Stimulated activated CD8-positive, alpha-beta memory T cell treated with anti-CD3 and anti-CD28 coated beads, Interleukin-7, amount 100 ng/mL, for 24 hours (primary cell): ENCODE measurements at places on chromosomes 3 and 15.

DNA sequence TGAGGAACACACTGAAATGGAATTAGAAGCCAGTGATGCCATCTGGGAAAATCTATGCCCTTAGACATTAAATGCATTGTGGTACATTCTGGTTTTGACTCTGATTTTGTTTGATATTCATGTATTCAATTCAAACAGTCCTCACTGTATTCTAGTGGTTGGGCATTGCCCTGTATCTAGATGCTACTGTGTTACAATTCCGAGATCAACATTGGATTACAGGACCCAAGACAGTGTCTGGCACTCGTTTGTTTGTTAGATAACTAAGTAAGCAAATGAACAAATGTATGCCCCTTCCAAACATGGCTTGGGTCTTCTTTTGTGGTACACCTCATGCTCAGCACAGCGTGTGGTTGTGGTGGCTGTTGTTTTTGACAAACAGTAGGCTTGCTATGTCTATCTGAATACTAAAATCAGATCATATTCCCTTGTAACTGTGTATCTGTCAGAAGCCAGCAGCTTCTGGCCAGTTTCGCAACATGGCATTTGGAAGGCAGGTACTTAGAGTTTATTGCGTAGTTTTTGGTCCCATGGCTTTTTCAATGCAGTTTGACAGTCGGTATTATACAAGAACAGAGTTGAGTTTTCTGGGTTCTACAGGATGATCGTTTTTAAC is 5.7 kb downstream of the FILIP1L start:
- DNase-seq: no peak

GRCh38 chr3:127015282-127016042 is 32.5 kb downstream of the PLXNA1 start:
- no peak for DNase-seq

DNA sequence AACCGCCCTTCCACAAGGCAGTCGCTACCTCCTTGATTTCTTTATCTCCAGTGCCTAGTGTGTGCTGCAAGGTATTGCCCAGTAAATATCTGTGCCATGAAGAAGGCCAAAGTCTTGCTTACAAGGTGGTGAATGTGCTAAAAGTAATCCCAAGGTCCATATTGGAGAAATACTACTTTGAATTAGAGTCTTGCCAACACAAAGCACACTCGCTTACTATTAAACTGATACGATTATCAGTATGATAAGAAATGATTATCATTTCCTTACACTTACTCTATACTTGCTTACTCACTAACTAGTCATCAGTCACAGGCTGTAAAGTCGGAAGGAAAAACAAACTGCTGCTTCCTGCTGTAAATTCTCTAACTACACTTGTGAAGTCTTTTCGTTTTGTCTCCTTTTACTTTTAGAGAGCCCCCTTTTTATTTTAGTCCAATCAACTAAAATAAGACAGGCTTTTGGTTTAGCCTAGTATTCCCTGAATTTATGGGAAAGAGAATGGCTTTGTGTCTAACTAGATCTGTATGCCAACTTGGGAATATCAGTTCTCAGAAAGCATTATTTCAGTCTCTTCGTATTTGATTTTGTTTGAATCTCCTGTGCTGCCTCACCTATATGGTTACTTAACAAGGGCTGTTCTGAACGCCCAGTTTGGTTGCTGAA is 107.1 kb upstream of the TSC22D2 start:
- no peak for DNase-seq

GRCh38 chr3:36058404-36059030 is 321.8 kb upstream of the STAC start:
- DNase-seq: no peak

DNA sequence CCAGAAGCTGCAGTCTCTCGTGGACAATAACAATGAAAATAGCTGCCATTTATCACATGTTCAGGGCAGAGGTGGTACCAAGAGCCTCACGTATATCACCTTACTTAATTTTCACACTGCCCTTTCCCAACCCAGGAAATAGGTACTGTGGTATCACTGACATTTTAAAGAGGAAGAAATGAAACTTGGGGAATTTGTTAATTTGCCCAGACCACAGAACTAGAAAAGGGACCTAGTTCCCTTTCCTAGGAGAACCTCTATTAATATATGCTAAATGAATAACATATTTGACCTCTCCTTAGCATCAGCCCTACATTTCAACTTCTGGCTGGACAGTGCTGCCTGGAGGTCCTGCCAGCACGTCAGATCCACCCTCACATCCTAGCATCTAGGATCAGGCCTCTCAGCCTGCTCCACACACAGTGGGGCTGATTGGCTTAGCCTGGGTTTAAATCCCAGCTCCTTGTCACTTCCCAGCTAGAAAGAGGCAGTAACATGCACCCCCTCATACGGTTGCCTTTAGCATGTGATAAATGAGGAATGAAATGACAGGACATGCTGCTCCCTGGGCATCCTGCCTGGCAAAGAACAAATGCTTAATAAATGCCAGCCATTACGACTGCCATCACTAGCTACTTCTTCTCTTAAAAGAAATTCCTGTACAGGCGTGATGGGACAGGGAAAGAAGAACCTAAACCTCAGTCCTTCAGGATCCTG is 95.1 kb upstream of the TNFAIP8L3 start:
- DNase-seq: no peak

- no peak for DNase-seq
These were observed 38.3 kb downstream of the USF3 start for GRCh38 chr3:113658107-113658506.

- no peak for DNase-seq
These were observed 10.0 kb downstream of the SNTN start for GRCh38 chr3:63662500-63662899.

GRCh38 chr3:152331018-152331541 is 62.4 kb downstream of the MBNL1 start:
- DNase-seq: no peak

DNA sequence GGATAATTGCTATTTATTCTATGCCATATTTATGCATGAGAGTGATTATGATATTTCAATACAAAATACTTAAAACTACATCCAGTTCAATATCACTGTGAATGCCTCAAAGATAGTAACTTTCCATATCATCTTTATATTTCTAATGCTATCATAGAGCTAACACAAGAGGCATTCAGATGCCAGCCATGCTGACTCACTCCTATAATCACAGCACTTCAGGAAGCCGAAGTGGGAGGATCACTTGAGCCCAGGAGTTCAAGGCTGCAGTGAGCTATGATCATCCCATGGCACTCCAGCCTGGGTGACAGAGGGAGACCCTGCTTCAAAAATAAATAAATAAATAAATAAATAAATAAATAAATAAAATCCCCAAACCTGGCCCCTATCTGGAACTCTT is 498.7 kb downstream of the EPHA3 start:
- DNase-seq: no peak

- DNase-seq: peak; percentile 7
These were observed 111.7 kb downstream of the LMLN start for GRCh38 chr3:198071602-198072287.

DNA sequence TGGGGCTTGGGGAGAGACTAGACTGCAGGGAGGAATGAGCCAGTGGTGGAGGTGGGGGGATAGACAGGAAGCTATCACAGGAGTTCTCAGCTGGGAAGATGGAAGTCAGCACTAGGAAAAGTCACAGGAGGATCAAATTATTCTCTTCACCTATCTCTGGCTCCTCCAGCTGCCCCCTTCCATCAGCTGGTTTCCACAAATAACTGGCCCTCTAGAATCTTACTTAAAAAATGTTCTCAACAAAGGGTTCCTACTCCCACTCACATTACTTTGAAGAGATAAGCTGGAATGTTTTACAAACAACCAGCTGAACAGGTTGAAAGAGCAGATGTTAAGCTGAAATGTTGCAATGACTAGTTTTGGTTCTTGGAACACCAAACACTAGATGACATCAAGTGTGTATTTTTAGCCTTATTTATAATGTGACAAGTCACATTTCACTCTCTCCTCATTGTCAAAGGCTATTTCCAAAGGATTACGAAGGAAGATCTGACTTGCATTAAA is 102.7 kb upstream of the AADACL2 start:
- no peak for DNase-seq

GRCh38 chr3:112629425-112629824 is 11.5 kb downstream of the CCDC80 start:
- DNase-seq: no peak

GRCh38 chr3:170128259-170128976 is 53.1 kb downstream of the PHC3 start:
- no peak for DNase-seq

GRCh38 chr3:184549796-184550577 is 11.6 kb upstream of the EPHB3 start:
- DNase-seq: no peak

- DNase-seq: no peak
These were observed 6.2 kb upstream of the EHD4 start for GRCh38 chr15:41978534-41978933.

DNA sequence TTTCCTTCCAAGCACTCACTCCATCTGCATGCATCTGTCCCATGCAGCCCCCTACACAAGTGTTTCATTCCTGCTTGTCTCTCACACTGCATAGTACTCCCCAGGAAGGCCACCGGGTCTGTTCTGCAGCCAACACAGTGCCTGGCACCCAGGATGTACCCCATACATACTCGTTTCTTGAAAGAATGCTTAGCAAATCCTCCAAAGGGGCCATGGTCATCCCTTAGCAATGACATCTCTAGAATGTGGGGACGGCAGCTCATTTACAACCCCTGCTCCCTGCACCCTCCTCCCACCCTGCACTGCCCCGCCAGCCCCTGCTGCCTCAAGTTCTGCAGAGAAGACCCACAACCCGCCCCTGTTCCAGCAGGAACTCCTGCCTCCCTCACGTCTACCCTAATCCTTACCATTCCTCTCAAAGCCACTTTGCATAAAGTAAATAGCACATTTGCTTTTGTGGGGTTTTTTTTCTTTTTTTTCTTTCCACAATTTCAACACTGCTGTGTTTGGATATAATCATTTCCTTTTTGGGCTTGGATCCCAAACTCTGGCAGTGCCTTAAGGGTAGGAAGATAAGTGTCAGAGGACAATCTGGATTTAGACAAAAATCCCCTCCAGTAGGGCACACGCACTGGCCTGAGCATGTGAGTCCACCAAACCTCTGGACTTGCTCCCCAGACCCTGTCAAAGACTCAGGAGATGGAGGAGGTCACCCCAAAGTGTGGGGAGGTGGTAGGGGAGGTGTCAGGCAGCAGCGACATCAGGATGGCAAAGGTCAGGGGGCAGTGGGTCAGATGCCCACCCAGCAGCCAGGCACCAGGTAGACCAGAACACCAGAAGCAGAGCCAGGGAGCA is 68.4 kb downstream of the MEGF11 start:
- no peak for DNase-seq

- DNase-seq: no peak
These were observed 22.5 kb downstream of the PLCL2 start for GRCh38 chr3:16907243-16907642.

DNA sequence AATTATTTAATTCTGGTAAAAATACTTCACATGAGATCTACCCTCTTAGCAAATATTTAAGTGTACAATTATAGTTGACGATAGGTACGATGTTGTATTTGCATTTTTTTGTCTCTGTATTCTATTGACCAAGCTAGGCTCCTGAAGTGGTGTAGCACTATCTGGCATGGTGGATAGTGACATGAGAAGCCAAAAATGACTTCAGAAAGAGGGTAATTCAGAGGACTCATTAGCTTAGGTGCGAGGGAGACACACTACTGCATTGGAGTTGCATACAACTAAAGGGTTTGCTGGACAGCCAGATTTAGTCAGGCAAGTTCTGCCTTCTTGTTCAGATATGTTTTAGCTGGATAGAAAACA is 50.6 kb downstream of the KBTBD8 start:
- no peak for DNase-seq

DNA sequence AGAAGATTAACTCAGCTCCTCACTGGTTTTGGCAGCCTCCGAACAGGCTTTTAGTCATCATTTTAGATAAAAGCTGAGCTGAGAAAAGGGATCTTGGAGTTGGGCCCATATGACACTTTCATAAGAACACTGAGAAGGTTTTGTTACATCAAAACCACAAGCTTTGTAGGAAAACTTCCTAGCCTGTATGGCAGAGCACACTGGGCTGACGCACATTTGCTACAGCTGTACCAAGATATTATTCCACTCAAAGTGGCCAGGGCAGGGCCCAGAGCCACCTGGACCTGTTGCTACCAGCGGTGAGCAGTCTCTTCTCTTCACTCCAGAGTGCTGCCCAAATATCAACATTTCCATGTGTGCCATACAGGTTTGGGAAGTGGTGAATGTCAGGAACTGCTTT is 160.5 kb upstream of the CCDC54 start:
- DNase-seq: no peak

GRCh38 chr15:52440414-52440813 is 88.3 kb downstream of the MYO5A start:
- DNase-seq: no peak

DNA sequence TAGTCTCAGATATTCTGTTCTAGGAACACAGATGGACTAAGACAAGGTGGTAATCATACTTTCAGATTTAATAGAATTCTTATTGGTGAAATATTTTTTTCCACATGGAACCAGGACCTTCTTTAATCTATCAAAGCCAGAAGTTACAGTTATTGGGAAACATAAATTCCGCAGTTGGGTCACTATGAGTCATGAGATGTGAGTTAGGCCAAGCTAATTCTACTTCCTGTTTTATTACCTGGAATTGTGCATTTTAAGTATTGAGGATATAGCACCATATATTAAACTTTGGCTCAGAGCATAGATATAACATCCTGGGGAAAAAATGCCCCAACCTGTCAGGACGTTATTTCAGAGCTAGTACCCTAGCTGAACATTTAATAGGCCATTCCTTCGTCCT is 96.4 kb upstream of the P3H2 start:
- DNase-seq: no peak

DNA sequence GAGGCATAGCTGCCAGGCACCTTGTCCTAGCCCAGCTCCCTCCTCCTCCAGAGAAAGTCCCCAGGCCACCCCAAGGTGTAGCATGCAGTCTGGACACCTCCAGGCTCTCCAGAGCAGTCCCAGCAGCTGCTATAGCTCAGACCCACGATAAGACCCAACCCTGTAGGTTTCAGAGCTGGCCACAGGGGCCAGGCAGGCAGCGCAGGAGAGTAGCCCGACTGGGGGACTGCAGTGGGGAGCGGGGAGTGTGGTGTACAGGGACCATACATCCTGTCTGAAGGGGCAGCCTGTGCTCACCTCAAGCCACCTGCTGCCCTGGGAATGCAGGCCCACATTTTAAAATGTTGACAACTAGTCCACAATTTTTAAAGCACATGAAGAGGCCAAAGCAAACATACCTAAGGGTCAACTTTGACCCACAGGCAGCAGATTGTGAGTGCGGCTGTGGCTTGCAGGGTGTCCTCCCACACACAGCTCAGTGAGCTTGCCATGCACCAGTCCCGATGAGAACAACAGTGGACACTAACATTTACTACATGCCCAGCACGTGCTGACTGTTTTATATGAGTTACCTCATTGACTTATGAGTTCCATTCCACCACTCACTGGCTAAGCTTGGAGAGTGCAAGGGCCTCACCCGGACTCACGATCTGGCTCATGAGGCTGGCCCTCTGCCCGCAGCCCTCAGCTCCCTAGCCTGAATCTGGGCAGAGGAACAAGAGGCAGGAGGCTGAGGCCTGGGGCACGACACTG is 81.4 kb downstream of the DNAJB8 start:
- DNase-seq: no peak

DNA sequence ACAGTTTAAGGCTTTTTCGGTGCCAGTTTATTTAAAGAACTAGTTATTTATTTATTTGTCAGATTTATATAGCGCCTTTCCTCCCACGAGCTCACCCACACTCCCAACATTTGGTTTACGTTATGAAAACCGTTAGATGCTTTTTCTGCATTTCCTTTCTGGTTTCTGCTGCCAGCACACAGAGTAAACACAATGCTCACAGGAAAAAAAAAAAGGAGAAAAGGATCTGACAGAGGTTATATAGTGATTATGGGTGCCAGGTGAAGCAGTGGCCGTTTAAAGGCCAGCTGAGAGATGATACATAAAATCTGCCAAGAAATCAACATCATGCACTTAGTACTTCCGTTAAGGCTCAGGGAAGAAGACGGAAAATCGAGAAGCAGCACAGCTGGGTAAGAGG is 37.9 kb downstream of the ETV5 start:
- no peak for DNase-seq
